ENCODE measurements at places on chromosomes 2 and 18.

GRCh38 chr2:67066782-67067181, 330.4 kb upstream of the ETAA1 start:
- no peak for DNase-seq

GRCh38 chr2:39696838-39697237, 31.1 kb downstream of the TMEM178A start:
- no peak for DNase-seq

DNA sequence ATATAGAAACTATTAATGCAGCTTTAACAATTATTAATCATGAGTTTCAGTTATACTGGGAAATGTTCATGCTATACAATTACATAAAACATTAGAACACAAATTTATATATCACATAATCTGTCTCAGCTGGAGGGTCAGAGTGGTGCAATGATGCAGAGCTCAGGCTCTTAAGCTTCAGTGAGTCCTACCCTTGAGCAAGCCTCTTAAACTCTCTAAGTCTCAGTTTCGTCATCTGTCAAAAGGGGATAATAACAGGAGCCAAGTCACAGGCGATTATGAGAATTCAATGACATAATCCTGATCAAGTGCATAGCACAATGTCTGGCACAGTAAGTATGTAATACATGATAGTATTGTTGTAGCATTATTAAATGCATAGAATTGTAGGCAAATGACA, 46.0 kb downstream of the LAMA1 start:
- no peak for DNase-seq

- no peak for DNase-seq
These were observed 8.9 kb upstream of the VPS4B start for GRCh38 chr18:63431180-63431579.

DNA sequence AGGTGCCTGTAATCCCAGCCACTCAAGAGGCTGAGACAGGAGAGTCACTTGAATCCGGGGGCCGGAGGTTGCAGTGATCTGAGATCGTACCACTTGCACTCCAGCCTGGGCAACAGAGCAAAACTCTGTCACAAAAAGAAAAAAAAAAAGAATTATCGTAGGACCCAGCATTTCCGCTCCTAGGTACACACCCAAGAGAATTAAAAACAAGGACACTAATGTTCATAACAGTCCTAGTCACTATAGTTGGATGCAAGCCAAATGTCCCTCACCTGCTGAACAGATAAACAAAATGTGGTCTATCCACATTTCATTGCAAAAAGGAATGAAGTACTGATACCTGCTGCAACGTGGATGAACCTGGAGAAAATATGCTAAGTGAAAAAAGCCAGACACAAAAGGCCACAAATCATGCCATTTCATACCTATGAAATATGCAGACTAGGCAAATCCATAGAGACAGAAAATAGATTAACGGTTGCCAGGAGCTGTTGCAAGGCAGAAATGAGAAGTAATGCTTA, 21.2 kb downstream of the ADRA2B start:
- no peak for DNase-seq

- no peak for DNase-seq
These were observed 136.2 kb downstream of the MBP start for GRCh38 chr18:76996429-76996828.

GRCh38 chr2:45736757-45737704, 85.6 kb downstream of the PRKCE start:
- no peak for DNase-seq

GRCh38 chr2:7984693-7985353, 697.0 kb upstream of the ID2 start:
- no peak for DNase-seq

DNA sequence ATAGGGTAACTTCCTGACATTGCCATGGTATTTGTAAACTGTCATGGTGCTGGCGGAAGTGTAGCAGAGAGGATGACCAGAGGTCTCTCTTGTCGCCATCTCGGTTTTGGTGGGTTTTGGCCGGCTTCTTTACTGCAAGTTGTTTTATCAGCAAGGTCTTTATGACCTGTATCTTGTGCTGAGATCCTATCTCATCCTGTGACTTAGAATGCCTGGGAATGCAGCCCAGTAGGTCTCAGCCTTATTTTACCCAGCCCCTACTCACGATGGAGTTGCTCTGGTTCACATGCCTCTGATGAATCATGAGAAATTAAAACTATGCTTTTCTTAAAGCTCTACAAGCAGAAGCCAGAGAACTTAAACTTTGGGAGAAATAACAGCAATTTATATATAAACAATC, 12.7 kb upstream of the NFU1 start:
- no peak for DNase-seq

DNA sequence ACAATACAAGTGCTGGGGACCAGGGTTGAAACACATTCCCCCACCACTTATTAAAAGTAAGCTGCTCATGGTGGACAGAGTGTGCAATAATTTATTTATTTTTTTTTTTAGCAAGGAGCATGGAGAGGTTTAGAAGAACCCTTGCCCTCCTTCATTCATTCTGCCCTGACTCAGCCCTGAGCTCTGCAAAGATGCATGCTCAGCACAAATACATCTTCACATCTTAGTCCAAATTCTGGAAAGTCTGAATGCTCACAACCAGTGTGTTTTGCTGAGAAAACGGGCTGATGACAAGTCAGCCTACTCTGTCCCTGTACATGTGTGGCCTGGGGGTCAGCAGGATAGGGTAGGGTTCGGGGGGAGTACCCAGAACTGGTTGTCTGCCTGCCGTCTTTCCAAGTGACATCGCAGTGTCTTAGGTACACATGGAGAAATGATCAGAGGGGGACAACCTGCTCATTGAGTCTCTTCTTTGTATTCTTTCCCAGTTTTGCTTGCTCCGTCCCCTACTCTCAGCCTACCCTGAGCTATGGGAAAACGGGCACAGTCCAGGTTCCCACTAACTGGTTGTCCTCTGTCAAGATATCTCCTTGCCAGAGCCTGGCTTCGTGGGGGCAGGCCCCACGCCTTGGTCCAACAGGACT, 76.4 kb downstream of the ADD2 start:
- DNase-seq = no peak

GRCh38 chr2:70982971-70983370, 4.5 kb downstream of the ANKRD53 start:
- no peak for DNase-seq

Measured in activated naive CD4-positive, alpha-beta T cell treated with anti-CD3 and anti-CD28 coated beads, Interleukin-2, amount 10 ng/mL, durations not matched to agents 7 days and 5 days (primary cell).